Stimulated activated CD8-positive, alpha-beta memory T cell treated with anti-CD3 and anti-CD28 coated beads, Interleukin-15, amount 100 ng/mL, for 4 hours (primary cell): ENCODE measurements at places on chromosomes 7 and 10.

DNA sequence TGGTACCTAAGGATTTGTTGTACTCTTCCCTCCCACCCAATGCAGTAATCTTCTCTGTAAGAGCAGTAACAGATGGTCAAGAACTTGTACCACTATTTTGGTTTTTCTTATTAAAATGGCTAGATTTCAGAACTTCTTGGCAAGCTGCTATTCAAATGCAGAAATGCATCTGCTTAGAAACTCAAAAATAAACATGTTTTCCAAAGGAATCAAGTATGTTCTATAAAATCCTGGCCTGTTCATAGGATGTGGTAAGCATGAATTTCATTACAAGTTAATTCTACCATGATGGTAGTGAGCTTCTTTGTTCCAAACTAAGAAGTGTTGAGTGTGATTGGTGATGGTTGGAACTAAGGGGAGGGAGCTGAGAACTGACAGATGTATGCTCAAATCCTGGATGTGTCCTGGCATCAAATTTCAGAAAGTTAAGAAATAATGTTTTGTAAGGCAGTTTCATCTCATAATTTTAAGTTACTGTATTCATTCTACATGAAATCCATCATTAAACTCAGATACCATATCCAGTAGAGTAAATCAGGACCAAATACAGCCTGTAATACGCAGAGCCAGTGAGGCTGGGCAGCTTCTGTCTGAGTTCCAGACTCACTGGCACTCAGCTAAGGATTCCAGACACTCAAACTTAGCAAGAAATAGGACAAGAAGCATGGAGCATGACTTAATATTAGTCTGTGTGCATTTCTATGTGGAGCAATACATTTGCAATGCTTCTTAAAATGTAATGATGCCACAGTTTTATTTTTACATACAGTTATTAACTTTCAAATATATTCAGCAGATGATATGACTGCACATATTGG lies 119.6 kb downstream of the TES start:
- DNase-seq, result no peak

GRCh38 chr7:73308074-73308664 lies 457 bp downstream of the NSUN5 start:
- no peak for DNase-seq

- no peak for DNase-seq
Observed at GRCh38 chr10:125186431-125187170, 26.2 kb upstream of the CTBP2 start.

GRCh38 chr7:2806571-2806970 lies 37.5 kb downstream of the GNA12 start:
- DNase-seq, result no peak

DNA sequence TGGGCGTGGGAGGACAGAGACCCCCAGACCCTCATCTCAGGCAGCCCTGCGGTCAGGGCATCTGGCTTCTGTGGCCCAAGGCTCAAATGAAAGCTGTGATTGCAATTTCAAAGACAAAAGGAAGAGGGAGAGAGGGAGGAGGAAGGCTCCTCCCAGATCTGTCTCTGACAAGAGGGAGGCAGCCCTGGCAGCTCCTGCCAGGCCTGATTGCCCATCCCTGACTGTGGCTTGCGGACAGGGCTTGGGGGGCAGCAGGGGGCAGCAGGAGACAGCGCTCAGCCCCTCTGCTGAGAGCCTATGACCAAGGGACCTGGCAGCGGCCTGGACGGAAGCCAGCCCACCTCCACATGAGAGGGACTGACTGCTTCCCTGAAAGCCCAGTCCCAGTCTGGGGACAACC lies 91.8 kb downstream of the PTPRN2 start:
- DNase-seq, result no peak

DNA sequence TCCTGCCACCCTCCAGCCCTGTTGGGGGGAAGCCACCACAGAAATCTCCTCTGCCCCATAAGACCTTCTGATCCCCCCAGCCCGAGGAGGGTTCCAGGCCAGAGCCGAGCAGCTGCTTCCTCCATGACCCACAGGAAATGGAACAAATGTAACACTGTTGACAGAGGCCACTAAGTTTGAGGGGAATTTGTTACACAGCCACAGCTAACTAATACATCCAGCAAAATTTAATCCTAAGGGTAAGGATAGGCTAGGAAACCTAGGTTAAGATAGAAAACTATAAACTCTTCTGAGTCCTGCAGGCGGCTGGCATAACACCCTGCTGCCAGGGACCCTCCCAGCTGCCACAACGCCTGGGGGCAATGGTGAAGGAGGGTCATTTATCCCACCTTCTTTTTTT lies 66.8 kb upstream of the PDGFA start:
- no peak for DNase-seq

DNA sequence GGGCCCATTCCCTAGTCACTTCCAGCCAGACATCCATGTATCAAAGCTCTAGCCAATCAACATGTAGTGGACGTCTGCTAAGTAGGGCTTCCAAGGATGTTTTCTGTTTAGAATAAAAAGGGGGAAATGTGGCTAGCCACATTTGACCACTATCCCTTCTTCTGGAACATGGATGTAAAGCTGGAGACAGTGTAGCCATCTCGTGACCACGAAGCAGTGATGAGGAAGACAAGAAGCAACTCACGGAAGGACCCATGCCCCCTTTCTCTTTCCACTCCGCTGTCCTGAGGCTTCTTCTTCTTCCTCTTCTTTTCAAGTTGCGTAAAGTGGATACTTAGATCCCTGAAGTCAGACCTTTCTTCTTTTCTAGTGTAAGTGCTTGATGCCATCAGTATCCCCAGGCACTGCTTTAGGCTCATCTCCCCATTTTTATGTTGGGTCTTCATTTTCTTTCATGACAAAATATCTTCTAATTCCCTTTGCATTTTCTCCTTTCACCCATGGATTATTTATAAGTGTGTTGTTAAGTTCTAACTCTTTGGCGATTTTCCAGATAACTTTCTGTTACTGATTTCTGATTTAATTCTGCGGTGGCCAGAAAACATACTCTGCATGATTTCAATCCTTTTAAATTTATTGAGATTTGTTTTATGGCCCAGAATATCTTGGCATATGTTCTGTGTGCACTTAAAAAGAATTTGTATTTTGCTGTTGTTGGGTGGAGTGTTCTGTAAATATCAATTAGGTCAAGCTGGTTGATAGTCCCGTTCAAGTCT lies 594.5 kb downstream of the SDK1 start:
- no peak for DNase-seq

GRCh38 chr10:79187121-79187940 lies 118.6 kb downstream of the ZMIZ1 start:
- no peak for DNase-seq
